ENCODE measurements at places on chromosomes 2 and 18.

- no peak for DNase-seq
Measured at GRCh38 chr2:8438476-8438875, 243.4 kb upstream of the ID2 start.

GRCh38 chr2:239824046-239824694, 201.0 kb downstream of the NDUFA10 start:
- no peak for DNase-seq

- DNase-seq: no peak
Measured at GRCh38 chr2:33433279-33434235, 42.9 kb upstream of the RASGRP3 start.

DNA sequence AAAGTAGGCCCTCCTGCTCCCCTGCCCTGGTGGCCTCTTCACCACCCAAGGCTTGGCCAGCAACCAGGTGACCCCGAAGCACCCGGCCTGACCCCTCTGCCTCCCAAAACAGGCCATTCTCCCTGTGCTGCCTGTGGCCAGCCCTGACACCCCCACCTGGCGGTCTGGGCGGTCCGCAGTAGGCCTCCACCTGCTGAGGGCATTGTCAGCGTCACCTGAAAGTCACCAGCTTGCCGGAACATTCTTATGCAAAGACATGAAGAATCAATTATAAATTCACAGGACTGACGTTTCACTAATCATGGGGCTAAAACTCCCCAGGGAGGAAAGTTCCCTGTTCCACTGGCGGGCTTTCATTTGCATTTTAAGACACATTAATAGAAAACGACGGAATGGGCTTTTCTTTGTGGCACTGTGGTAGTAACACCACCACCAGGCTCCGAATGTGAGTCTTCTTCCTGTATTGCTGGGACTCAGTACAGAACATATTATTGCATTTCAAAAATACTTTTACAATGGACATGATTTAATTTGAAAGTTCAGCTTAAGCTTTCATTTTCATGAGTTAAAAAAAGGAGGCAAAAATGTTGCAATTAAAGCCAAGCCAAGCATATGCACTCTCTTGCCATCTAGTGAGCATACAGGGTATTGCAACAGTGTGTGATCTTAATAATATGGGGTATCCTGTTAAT, 57.4 kb downstream of the ADI1 start:
- peak; percentile 64 for DNase-seq

DNA sequence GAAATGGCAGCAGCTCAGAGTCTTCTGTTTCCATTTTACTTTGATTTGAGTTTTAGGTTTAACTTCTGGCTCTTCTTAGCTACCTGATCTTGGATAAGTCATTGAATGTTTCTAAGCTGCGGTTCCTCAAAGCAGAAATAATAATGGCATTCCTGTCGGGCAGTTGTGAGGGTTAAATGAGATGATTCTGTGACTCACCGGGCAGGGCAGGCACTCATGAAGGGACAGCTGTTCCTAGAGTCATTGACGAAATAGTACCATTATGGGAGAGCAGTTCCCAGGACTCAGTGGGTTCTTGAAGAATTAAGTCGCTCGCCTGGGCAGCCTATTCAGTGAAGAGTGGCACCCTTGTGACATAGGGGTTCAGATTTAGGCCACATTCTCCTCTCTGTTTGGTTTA, 10.3 kb downstream of the TRIB2 start:
- no peak for DNase-seq

DNA sequence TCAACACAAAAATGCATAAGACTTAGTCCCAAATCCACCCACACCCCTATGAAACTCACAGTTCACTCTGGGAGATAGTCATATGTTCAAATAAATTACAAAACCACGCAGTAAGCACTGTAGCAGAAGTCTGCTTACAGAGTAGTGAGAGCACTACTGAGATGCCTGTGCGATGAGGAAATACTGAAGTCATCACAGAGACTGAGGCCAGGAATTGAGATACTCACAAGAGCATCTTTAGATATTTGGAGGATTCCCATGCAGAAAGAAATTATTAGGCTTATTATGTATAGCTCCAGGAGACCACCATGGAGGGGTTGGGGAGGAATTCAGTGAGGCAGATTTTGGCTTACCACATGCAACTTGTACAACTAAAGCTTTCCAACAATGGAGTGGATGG, 82.3 kb downstream of the ANTXR1 start:
- DNase-seq: no peak

GRCh38 chr2:30561349-30561748, 114.3 kb downstream of the LCLAT1 start:
- DNase-seq: no peak

GRCh38 chr18:27278131-27278530, 93.0 kb upstream of the CHST9 start:
- DNase-seq: no peak

DNA sequence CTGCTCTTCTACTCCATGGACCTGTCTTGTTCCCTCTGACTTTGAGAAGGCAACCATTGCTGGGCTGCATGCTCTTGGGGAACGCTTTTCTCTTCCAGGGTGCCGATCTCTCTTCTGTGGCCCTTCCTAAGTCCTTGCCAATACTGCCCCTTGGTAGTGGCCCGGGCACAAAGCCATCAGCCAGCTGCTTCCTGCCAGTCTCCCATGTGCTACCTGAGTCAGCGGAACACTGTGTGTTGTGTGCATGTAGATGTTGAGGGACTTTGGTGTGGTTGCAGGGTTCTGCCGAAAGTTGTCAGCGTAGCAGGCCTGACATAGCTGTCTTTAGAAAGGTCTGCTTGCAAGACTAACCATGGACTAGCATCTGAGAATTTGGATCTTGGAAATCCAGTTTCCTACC, 35.4 kb downstream of the MGAT5 start:
- no peak for DNase-seq

GRCh38 chr2:114642988-114643553, 200.6 kb downstream of the DPP10 start:
- DNase-seq: no peak

GRCh38 chr18:8793445-8794155, 88.2 kb downstream of the MTCL1 start:
- no peak for DNase-seq

DNA sequence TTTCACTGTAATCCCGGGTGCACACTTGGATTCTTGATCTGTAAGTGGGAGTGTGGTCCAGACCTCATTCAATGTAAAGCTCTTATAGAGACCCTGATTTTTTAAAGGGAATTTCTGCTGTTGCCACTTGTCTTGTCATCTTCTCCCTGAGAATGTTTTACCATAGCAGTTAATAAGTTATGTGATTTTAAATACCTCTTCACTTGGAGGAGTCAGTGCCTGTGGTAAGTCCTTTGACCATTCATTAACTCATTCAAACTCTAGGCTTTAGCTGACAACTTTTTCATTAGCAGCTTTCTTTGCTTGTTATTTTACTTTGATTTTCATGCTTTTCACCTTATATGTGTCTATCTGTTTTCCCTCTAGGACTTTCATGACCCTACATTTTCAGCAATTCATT, 51.3 kb downstream of the FMNL2 start:
- DNase-seq: no peak

- peak; percentile 39 for DNase-seq
Measured at GRCh38 chr2:112480530-112481049, 1.4 kb upstream of the TTL start.

- no peak for DNase-seq
Measured at GRCh38 chr2:11814979-11815510, 68.6 kb downstream of the LPIN1 start.

DNA sequence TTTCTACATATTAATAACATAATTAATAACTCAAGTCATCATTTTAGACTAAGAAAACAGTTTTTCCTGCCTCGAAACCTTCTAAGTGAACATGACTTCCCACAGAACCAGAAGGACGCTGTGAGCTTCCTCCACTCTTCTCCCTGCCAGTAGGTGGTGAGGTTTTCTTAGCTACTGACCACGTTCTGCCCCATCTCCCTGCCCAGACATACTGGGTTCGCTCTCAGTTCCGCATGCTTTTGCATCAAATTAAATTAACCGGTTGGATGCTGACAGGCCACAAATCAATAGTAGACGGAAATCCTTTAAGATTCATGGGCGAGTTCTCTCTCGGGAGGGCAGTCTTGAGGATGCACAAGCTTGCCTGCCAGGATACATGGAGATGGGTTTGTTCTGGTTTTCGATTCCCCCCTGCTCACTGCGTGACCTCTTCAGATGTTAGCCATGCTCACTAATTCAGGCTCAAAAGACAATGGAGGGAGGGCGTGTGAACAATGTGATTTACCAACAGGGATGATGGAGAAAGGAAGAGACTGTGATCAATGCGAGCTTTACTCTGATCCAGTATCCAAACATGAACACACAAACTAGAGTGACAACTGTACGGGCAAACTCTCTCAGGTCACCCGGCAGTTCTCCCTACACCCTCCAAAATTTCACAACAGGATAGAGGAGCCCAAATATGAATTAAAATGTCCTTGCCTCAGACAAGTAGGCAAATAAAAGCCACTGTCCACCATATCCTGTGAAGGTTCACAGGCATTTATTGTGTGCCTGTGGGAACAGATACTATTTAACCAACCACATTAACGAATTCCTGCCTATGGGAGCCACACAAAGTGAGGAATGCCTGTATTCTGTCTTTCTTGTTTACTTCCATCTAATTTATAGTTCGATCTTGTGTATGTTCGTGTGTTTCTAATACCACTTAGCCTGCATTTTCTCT, 375.7 kb downstream of the EIPR1 start:
- DNase-seq: no peak

- no peak for DNase-seq
Measured at GRCh38 chr2:7394195-7394594, 477.0 kb downstream of the RNF144A start.

DNA sequence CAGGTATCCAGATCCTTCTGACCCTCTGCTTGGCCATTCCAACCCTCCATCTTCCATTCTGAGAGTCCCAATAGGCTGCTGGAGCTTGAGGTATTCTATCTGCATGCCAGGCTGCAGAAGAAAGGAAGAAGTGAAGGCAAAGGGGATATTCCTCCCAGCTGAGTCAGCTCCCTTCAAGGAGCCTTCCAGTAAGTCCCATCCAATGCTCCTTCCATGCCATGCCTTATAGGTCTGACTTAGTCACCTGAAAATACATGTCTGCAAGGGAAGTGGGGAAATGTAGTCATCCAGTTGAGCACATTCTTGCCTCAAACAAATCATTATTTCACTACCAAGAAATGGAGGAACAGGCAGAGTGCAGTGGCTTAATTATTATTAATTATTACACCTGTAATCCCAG, 464.6 kb downstream of the CNTNAP5 start:
- no peak for DNase-seq

- DNase-seq: peak; percentile 36
Measured at GRCh38 chr2:202376460-202377206, 506 bp downstream of the BMPR2 start.

- DNase-seq: no peak
Measured at GRCh38 chr2:98020992-98021713, 25.4 kb upstream of the TMEM131 start.

- DNase-seq: no peak
Measured at GRCh38 chr18:37207343-37207742, 358.3 kb downstream of the CELF4 start.

DNA sequence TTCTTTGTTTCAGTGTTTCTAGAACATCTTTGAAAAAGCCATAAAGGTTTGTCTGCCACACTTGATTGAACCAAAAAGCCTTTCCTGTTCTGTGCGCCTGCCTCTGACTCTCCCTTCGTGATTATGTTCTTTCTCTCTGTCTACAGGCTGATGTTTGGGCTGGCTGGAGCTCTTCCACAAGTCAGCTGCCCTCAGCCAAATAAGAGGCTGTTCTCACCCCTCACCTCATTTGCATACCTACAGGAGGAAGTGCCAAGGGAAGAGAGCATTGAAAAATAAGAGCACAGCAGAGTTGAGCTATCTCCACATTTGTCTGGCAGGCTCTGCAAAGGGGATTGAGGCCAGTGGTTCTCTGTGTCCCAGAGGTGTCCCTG, 15.8 kb downstream of the INPP5D start:
- DNase-seq: peak; percentile 54

GRCh38 chr2:206836722-206837121, 71.3 kb downstream of the FASTKD2 start:
- no peak for DNase-seq

- DNase-seq: no peak
Measured at GRCh38 chr2:49982871-49983270, 828.6 kb upstream of the FSHR start.

DNA sequence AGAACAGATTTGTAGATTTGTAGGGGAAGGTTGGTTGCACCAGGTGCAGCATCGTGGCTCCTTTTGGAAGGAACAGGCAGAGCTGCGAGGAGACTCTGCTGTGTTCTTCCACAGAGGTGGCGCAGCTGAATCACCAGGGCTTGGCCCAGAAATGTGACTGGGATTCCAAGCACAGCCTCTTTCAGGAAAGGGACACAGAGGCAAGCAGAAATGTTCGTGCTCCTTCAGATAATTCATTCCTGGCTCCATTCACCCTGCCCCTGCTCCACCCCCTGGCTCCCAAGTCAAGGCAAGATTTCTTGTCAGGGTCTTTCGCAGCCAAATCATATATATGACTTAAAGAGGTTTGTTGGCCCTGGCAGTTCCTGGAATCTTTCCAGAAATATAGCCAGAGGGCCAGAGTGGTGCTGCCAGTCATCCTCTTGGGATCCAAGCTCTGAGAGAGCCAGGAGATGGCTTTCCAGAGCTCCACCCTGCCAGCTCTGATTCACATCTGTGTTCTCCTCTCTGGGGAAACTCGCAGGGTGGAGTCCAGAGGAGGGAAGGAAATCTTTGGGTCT, 203.9 kb upstream of the TANK start:
- no peak for DNase-seq

DNA sequence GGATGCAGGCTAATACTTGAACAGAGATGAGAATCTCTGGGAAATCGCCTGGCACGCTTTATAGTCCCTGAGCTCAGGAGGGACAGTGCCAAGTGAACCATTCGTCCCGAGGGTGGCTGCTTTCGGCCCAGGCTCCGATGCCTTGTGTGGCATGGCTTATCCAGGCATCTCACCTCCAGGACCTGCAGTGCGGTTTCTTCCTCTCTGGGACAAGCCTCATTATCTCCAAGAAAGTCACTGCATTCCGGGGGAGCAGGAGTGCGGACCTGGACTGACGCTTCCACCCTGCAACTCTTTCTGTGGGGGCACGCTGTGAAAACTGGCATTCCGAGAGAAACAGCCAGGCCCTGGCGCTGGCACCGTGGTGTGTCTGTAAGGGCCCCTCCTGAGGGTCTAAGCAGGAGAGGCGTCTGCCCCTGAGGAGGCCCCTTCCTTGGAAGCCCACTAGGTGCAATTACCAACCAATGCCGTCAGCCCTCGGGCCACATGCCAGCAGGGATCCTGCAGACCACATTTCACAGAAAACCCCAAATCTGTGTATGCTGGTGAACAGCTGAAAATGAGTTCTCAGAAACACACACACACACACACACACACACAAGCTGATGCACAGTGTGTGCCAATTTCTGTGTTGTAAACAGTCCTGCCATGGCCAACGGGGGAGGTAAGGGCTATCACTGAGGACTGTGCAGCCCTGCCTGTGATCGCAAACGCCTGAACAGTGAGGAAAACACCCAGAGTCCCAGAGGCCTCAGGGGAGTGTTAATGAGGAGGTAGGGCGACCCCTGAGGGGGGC, 351.9 kb upstream of the SALL3 start:
- no peak for DNase-seq

GRCh38 chr2:102771114-102771513, 9.3 kb downstream of the TMEM182 start:
- DNase-seq: no peak

GRCh38 chr2:3322311-3322970, 55.2 kb downstream of the EIPR1 start:
- no peak for DNase-seq

Measured in CD4-positive, alpha-beta T cell treated with Interleukin-21 for 1 hour (primary cell).